ENCODE measurements at places on chromosomes 12 and 14.
A peak's percentile ranks its signal among the peaks of the same experiment; 100 is the strongest.

DNA sequence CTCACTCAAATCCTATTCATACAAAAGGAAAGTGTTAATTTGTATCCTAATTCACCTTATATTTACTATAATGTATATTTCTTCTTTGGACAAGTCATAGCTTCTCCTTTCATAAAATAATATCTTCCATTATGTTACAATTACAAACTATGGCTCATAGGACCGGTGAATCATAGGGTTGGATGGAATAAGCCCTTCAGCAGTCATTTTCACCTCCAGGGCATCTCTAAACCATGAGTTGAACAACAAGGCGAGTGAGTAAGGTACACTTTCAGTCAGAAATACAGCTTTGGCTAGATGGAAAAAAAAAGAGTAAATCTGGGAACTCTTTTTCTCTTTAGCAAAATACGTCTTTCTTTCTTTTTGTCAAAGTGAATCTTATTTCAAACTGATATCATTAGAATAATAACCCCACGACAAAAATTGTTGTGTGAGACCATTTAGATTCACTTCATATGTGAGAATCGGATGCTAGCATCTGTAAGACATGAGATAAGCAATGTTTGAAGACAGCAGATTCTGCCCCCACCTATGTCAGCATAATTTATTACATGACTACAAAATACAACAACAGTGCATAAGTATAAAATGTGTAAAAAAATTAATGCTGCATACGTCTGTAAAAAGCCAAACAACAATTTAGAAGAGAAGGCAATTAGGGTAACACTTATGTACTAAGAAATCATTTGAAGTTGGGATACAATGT, 184.4 kb upstream of the SLC38A2 start:
- no peak for DNase-seq

- DNase-seq = no peak
Measured at GRCh38 chr12:131860472-131861260, 32.5 kb downstream of the MMP17 start.

GRCh38 chr12:118345355-118345754, 27.4 kb downstream of the TAOK3 start:
- no peak for DNase-seq

DNA sequence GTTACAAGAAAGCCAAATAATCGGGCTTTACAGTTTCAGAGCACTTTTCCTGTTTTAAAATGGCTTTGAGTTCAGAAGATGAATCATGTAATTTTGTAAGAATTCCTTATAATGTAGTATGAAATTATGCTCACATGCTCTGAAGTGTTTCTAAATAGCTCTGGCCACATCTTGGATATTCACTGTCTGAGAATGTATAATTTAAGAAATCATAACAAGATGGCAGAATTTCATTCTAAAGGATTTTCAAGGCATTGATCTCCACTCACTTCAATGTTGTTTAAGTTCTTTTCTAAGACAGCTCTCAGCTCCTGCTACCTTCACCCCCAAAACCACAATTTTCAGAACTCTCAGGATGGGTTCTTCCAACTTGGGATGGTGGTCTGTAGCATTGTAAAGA, 180.1 kb downstream of the DACT1 start:
- no peak for DNase-seq

- DNase-seq = no peak
Measured at GRCh38 chr12:3164454-3165077, 87.4 kb downstream of the TSPAN9 start.

- DNase-seq = no peak
Measured at GRCh38 chr12:106188256-106188655, 49.5 kb upstream of the NUAK1 start.

DNA sequence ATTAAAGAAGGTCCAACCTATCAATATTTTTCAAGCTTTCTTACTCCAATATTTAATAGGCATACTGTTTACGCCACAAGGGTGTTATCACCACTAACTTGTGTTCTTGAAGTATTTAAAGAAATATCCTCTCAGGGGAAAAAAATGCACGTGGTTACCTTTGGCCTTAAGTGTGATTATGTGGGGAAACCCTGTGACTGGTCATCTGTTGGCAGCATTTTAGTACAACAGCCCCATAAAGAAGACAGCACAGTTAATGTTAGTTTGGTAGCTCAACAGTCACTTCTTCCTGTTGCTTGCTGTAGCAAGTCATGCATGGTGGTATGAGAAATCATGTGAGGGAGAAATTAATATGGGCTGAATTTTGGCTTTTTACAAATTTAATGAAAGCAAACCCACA, 1021.5 kb upstream of the TMEM132C start:
- DNase-seq = no peak

DNA sequence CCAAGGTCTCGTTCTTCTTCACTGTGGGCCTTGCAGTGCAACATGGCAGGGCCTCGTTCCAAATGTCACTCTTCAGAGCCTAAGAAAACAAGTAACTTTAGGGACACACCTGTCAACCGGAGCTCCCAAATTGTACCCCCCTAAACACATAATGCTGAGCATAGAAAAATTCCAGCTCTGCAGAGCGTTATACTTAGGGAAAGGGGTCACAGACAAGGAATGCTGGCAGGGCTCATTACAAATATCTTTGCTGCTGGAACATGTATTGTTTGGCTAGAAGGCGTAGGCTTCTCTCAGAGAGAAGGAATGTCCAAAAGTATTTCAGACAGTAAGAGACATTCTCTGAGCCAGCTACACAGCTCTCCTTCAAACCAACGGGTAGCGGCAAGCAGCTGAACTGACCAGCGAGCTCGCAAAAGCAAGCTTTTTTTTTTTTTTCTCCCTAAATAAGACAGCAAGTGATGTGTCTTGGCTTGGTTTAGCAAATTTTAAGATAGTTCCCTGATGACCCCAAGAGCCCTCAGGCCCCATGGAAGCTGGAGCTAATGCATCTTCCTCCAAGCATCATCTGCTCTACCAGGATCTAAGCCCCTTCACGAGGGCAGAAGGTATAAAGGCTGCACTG, 24.5 kb downstream of the SSH1 start:
- DNase-seq = peak; percentile 68

GRCh38 chr12:124625867-124626675, 58.7 kb upstream of the NCOR2 start:
- DNase-seq = peak; percentile 81
